ENCODE measurements at places on chromosomes 12 and 14. TPM values are rescaled to one million over a fixed set of nuclear protein-coding genes. Genes with fewer than 3 reads are reported as not detected.

DNA sequence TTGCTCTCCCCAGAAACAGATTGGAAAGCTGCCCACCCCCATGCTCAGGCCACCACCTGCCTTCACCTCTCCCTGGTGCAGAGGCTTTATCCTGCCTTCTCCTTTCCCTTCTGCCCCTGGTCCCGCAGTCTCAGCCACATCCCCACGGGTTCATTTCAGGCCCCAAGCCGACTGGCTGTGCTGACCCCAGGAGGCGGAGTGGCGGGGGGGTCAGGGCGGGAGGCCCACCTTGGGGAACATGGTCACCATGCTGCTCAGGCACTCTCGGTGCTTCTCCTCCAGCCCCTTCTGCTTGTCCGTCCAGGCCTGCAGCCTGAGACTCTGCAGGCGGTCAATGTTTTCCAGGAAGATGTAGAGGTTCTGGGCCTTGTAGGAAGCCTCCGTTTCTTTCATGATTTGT, 6.9 kb downstream of the FAM186B start:
- H3K36me3 ChIP-seq: peaks cover 3% of the 10 kb centered on the region
- H3K27ac ChIP-seq: no peak overlapping the region
- H3K4me3 ChIP-seq: no peak overlapping the region

DNA sequence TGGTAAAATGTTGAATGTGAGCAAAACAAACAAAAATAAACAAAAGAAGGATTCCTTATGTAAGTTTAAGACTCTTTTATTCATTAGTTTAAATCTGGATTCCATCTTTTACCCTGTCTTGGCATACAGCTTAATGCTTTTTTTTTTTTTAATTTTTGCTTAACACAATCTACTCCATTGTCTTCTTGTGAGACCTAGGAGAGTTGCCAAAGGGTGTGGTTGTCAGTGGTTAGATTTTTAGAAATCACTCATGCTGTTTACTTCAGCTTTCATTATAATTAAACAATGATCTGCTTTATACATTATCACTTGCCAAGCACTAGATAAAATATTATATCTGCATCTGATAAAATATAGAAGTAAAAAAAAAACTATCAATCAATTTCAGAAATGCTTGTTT, 77.7 kb upstream of the KITLG start:
- no peak overlapping the region for H3K27ac ChIP-seq
- no peaks in the 10 kb centered on the region for H3K36me3 ChIP-seq
- no peaks in the 10 kb centered on the region for H3K27me3 ChIP-seq
- DNase-seq: no peak
- H3K4me1 ChIP-seq: no peaks in the 10 kb centered on the region

GRCh38 chr12:76441016-76441415, 92.8 kb upstream of the BBS10 start:
- H3K27me3 ChIP-seq: no peaks in the 10 kb centered on the region
- no peaks in the 10 kb centered on the region for H3K36me3 ChIP-seq
- DNase-seq: no peak
- no peak overlapping the region for H3K4me3 ChIP-seq

DNA sequence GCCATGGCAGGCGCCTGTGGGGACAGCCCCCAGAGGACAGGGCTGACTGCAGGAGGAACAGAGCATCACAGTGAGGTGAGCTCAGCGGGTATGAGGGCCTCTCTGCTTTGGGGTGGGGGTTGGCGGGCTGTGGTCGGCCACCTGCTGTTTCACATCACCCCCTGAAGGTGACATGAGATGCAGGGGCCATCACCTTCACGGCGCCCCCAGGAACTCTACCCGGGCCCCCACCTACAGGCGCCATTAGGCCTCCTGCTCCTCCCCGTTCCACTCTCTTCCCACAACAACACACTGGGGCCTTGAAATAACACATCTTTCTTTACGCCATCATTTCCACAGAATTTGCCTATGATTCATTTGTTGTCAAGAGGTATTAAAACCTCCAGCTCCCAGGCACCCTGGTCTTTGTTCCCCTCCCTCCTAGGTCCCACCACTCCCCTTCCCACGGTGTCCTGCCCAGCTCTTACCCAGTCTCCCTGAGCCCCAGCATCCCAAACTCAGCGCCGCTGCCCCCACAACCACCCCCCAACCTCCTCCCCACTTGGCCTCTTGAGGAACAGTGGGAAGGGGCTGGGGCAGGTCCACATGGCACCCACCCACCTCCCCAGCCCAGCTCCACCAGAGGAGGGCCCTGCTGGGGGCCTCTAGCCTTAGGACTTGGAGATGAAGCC, 12.7 kb upstream of the HDAC7 start:
- H3K36me3 ChIP-seq: no peaks in the 10 kb centered on the region
- H3K27me3 ChIP-seq: no peaks in the 10 kb centered on the region
- H3K4me3 ChIP-seq: no peak overlapping the region
- DNase-seq: peak; percentile 90
- H3K27ac ChIP-seq: no peak overlapping the region

DNA sequence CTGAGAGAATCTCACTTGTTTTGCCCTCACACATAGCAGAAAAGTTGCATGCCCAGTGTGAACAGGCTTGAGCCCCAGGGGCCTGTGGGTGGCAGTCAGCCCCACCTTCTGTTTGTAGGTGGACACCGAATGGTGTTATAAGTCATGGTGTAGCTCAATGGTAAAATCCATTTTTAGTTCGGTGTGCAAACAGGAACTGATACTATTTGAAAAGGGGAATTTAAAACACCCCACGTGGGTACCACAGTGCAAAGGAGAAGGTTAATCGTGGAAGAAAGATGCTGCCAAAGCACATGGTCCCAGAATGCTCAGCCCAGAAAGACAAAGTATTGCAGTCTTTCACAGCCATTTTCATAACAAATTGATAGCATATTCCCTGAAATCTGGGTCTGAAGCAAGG, 71.8 kb upstream of the GZMB start:
- no peak overlapping the region for H3K27ac ChIP-seq
- no peaks in the 10 kb centered on the region for H3K4me1 ChIP-seq
- H3K27me3 ChIP-seq: no peaks in the 10 kb centered on the region
- H3K36me3 ChIP-seq: no peaks in the 10 kb centered on the region

- H3K27me3 ChIP-seq: no peaks in the 10 kb centered on the region
- H3K27ac ChIP-seq: no peak overlapping the region
- H3K4me1 ChIP-seq: peaks cover 10% of the 10 kb centered on the region
- no peak overlapping the region for H3K4me3 ChIP-seq
These were observed 177.7 kb upstream of the RGS6 start for GRCh38 chr14:71754422-71755095.

- peaks cover 24% of the 10 kb centered on the region for H3K4me1 ChIP-seq
- H3K27me3 ChIP-seq: peaks cover 10% of the 10 kb centered on the region
- DNase-seq: no peak
These were observed 27.1 kb upstream of the BCDIN3D start for GRCh38 chr12:49869816-49870500.

DNA sequence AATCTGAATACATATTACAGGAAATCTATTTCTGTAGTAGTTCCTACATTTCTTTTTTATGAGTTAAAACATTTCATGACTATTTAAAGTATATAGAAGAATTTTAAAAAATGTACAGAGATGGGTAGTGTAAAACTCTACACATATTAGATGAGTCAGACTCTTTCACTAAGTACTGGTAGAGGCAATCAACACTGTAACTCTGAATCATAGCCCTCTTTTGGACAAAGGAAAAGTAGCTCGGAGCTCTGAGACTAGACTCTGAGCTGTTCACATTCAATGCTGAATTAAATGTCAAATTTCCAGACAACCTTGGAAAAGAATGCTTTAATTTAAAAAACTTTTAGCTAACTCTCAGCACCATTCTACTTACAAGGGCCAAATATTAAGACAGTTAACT, 3.4 kb downstream of the PTCSC3 start:
- H3K36me3 ChIP-seq: no peaks in the 10 kb centered on the region
- no peak overlapping the region for H3K4me3 ChIP-seq
- H3K4me1 ChIP-seq: no peaks in the 10 kb centered on the region
- no peak overlapping the region for H3K27ac ChIP-seq

DNA sequence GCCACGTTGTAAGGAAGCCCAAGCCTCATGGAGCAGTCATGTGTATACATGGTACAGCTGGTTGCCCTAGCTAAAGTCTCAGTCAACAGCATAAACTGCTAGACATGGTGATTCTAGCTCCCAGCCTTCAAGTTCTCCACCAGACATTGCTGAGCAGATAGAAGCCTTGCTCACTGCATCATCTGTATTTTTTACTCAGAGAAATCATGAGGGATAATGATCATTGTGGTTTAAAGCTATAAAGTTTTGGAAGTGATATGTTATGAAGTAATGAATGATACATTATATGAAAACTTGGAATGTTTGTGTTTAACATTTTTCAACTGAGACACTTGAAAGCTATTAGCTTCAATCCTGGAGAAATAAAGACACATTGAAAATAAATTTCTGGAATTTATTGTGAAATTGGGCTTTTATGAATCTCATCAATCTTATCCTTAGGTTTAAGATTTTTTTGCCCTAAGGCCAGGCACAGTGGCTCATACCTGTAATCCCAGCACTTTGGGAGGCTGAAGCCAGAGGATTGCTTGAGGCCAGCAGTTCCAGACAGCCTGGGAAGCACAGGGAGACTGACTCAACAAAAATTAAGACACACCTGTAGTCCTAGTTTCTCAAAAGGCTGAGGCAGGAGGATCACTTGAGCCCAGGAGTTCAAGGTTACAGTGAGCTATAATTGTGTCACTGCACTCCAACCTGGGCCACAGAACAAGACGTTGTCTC, 5.6 kb upstream of the NFATC4 start:
- H3K27me3 ChIP-seq: no peaks in the 10 kb centered on the region
- H3K36me3 ChIP-seq: no peaks in the 10 kb centered on the region
- peak; percentile 62 for DNase-seq
- H3K4me1 ChIP-seq: peaks cover 52% of the 10 kb centered on the region
- peak overlapping the region; percentile 92 for H3K27ac ChIP-seq

GRCh38 chr12:25074954-25075353, 120.0 kb downstream of the DNAI7 start:
- no peaks in the 10 kb centered on the region for H3K4me1 ChIP-seq
- no peak for DNase-seq
- H3K27me3 ChIP-seq: no peaks in the 10 kb centered on the region
- H3K36me3 ChIP-seq: no peaks in the 10 kb centered on the region
- no peak overlapping the region for H3K27ac ChIP-seq

DNA sequence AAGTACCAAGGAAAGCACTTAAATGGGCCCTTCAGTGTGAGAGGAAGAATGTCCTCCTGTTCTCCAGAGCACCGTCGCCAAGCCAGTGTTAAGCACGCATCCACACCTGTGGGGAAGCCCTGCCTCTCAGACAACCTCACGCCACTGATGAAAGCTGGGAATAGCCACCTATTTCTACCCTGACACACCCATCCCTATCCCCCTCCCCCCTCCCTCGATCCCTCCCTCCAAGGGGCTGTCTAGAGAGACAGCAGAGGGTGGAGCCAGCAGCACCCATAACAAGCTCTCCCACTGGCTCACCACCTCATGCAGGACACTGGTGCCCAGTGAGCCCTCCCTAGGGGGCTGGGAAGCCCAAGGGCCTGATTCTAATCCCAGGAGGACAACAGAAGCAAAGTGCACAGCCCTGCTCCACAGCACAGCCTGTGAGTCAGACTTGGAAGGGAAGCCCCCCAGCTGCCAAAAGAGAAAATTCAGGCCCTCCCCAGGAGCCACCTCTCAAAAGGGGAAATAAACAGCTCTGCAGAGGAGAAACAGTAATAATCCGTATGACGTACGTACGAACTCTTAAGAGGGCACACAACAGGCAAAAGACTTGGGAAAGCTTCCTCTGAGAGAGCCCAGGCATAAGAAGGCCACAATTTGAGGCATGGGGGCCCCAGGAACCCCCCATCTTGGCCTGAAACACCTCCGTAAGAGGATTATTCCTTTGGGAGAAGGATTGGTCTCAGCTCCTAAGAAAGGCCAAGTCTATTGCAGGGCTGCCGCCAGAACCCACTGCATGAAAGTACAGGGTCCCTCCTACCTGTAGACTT, 7.8 kb downstream of the PITPNM2 start:
- H3K4me3 ChIP-seq: no peak overlapping the region
- H3K27ac ChIP-seq: peak overlapping the region; percentile 21
- H3K27me3 ChIP-seq: no peaks in the 10 kb centered on the region

DNA sequence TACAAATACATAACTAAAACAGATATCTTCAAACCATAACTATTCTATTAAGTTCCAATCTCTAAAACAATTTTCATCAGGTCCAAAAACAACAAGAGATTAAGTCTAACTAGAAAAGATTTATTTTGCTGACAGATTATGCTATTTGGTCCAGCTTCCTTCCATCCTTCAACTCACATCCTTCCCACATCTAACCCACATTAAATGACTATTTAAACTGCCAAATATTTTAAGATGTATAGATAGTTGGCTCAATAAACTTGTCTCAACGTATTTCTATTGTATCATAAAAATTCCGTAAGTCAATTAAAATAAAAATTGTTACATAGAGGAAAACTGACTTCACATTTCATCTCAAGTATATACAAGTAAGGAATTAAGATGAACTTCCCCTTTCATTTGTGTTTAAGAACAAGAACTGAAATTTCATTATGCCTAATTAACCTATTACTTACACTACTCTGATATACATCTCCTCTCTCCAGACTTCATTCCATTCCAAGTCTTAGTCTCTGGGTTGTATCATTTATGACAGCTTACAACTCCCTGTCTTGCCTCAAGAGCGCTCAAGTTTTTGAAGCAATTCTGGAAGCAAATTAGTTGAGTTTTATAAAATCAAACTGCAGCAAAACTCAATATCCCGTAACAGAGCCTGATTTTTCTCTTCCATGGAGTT, 25.4 kb downstream of the PAWR start:
- H3K27me3 ChIP-seq: no peaks in the 10 kb centered on the region
- DNase-seq: no peak
- H3K4me3 ChIP-seq: no peak overlapping the region
- H3K36me3 ChIP-seq: peaks cover 21% of the 10 kb centered on the region
- no peak overlapping the region for H3K27ac ChIP-seq

DNA sequence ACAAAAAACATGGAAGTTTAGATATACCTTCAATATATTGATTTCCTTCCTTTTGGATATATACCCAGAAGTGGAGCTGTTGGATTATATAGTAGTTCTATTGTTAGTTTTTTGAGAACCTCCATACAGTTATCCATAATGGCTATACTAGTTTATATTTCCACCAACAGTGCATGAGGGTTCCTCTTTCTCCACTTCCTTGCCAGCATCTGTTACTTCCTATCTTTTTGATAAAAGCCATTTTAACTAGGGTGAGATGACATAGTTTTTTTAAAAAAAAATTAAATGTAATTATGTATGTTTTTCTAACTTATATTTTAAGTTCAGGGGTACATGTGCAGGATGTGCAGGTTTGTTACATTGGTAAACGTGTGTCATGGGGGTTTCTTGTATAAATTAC, 10.0 kb upstream of the SLC38A4 start:
- peaks cover 5% of the 10 kb centered on the region for H3K4me1 ChIP-seq
- peaks cover 27% of the 10 kb centered on the region for H3K27me3 ChIP-seq
- no peak overlapping the region for H3K27ac ChIP-seq
- no peak for DNase-seq
- no peak overlapping the region for H3K4me3 ChIP-seq

The BMP4 gene
- 6.8 TPM for total RNA-seq

Measured in osteoblast (primary cell).